Colonic mucosa (tissue), 4 donors: ENCODE measurements at places on chromosomes 1 and 21. TPM values are rescaled to one million over a fixed set of nuclear protein-coding genes. Genes with fewer than 3 reads are reported as not detected.

GRCh38 chr21:41227357-41228005, 59.5 kb downstream of the BACE2 start:
- no peak for DNase-seq

DNA sequence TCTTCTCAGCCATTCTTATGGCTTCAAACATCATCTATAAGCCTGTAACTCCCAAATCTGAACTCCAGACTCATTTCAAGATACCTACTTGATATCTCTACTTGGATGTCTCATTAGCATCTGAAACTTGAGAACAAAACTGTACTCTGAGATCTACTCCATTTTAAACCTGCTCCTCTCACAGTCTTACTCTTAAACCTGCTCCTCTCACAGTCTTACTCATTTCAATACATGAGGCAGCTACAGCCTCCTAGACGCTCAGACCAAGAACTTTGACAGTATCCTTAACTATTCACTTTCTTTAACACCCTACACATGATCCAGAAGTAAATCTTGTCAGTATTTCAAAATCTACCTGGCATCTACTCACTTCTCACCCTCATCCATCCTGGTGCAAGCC, 54.3 kb downstream of the NBPF6 start:
- DNase-seq, result no peak

- no peak for DNase-seq
Measured at GRCh38 chr1:237976331-237976730, 85.6 kb upstream of the ZP4 start.

CYP4A11 gene
- 0.57 TPM for total RNA-seq

DNA sequence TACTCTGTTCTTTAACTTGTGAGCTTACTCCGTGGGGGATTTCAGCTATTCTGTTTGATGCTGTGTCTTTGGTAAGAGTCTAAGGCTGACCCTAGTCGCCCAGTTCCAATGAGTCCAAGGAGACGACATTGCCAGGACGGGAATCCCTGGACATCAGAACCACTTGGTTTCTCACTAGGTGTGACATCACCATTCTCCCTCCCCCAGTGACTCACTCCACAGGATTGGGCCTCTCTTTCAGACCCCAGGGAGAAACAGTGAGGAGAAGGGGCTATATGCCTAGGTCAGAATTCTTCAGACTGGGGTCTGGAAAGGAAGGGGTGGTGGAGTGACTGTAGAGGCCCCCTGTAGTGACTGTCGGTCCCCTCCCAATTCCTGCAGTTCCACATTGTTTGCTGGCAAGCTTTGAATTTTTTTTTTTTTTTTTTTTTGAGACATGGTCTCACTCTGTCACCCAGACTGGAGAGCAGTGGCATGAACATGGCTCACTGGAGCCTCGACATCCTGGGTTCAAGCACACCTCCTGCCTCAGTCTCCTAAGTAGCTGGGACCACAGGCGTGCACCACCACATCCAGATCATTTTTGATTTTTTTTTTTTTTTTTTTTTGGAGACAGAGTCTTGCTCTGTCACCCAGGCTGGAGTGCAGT, 21.3 kb downstream of the ALPL start:
- DNase-seq, result no peak

DNA sequence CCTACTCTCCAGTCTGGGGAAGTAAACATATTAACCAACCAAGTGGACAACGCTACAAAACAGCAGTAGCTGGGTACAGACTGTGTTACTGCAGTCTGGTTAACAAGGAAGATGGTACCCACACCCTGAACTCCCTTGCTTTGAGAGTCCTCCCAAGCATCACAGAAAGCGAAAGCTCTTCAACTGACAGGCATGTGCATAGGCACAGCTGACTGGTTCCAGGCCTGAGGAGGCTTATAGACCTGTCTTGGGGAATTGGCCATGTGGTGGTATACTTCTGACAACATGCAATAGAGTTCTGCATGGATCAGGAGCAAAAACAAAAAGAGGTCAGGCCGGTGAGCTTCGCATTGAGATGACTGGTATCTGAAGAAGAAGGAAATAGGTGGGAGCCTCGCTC, 17.4 kb downstream of the LMX1A start:
- no peak for DNase-seq

- no peak for DNase-seq
Measured at GRCh38 chr1:187460093-187460492, 631.3 kb downstream of the PLA2G4A start.

GRCh38 chr1:15848929-15849774, 1.6 kb downstream of the SPEN start:
- DNase-seq, result peak; percentile 86

PMF1 gene
- total RNA-seq, result 49.4 TPM

DNA sequence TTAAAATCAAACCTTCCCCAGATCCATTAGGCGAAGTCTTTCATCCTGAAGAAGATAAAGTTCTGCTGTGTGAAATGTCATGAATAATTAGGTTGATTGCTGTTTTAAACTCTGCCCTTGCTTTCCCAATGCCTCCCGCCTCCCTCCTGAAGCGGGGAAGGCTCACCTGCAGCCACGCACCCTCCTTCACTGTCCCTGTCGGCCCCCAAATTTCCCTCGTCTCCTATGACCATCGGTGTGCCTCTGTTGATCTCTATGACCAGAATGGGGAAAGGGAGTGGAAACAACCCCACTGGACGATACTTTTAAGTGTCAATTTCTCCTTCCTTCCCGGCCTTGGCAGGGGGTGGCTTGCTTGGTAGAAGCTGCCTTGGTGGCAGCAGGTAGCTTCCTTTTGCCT, 35.1 kb downstream of the LHX4 start:
- no peak for DNase-seq
